ENCODE measurements at places on chromosomes 1 and 21.
A peak's percentile ranks its signal among the peaks of the same experiment; 100 is the strongest.

DNA sequence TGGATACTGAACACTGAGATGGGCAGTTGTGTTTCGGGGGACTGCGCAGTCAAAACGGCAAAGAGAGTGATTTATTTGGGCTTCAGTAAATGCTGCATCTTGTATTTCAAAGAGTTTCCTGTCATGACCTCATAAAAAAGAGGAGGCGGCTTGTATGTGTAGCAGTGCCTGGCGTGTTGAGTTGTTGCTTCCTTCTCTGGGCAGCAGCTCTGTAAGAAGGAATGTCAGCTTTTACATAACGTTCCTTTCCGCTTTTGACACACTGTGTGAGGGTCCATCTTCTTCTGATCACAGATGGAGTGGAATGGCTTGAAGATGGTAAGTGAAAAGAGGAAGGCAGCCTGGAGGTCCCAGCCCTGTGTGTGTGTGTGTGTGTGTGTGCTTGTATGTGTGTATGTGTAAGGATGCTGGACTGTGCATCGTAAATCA lies 941 bp downstream of the ELAVL4 start:
- peak; percentile 6 for DNase-seq

GRCh38 chr21:45735259-45736000 lies 91.9 kb downstream of the PCBP3 start:
- DNase-seq = no peak

DNA sequence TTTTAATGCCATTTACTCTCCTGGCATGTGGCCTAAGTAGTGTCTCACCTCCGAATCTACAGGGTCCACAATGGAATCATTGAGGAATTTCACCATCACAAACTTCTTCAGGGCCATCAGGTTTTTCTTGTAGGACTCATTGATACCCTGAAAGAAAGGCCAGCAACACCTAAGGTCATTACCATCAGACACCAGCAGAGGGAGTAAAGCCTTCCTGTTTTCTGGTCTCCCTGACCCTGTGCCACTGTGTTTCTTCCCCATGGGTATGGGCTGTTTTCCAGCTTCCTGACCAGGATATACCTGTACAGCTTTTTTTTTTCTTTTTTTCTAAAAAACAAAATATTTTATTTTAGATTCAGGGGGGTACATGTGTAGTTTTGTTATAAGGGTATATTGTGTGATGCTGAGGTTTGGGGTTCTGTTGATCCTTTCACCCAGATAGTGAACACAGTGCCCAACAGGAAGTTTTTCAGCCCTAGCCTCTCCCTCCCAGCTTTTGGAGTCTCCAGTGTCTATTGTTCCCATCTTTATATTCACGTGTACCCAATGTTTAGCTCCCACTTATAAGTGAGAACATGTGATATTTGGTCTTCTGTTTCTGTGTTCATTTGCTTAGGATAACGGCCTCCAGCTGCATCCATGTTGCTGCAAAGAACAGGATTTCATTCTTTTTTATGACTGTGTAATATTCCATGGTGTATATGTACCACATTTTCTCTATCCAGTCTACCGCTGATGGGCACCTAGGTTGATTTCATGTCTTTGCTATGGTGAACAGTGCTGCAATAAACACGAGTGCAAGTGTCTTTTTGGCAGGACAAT lies 18.3 kb downstream of the PPT1 start:
- DNase-seq = peak; percentile 51

GRCh38 chr1:201790261-201790660 lies 38.7 kb upstream of the IPO9 start:
- no peak for DNase-seq

- DNase-seq = no peak
Measured at GRCh38 chr21:28906236-28906635, 86.4 kb downstream of the LTN1 start.

GRCh38 chr1:81801651-81802456 lies 1.1 kb downstream of the ADGRL2 start:
- DNase-seq = peak; percentile 38

GRCh38 chr1:118982266-118982665 lies 5.9 kb downstream of the TBX15 start:
- no peak for DNase-seq

DNA sequence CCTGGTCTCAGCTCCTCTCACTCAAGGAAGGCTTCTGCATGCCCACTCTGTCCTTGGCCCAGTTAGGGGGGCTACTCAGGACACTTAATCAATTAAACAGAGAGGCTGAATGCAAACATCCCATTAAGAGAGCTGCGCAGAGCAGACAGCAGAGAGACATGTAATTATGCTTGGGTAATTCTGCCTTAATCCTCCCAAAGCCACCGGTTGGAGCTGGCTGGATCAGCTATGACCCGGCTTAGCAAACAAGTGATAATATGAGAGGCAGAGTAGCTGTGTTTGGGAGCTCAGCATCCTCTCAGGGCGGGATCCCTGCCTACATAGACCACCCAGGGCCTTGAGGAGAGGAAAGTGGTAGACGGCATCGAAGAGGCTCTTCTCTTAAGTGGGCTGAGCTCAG lies 183.2 kb downstream of the GRIK3 start:
- DNase-seq = no peak

DNA sequence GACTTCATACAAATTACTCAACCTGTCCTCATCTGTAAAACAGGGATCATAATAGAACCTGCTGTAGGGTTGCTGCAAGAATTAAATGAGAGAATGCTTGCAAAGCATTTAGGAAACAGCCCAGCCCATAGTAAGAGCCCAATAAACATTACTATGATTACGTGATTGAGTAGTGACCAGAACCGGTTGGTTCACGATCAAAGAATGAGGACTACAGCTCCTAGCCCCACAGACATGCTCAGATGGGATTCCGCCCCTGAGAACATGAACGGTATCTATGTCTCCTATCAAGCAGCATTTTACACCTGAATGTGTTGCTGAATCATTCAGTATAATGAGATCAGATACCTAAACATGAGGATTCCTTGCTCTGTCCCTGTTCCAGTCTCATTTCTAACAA lies 104.8 kb upstream of the ZNF648 start:
- no peak for DNase-seq

- DNase-seq = peak; percentile 25
Measured at GRCh38 chr21:36567216-36567885, 87.4 kb upstream of the CLDN14 start.

Measured in nephron progenitor cell (in vitro differentiated cells).